ENCODE measurements at places on chromosomes 2 and 18.

DNA sequence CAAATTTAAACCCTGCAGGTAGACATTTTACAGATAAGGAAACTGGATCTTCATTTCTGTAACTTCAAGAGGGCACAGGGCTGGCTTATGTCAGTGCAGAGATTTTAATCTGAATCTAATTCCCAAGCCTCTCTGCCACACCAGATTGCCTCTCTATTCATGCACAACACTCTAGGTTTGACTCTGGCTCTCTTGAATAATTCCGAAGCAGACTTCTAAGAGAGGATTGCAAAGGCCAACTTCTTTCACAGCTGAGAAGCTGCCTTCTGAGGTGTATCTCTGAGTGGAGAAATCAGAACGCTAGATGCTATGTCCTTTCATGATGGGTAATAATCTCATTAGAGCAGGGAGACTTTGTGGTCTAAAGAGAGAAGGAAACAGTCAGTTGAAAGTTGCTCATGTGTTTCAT lies 20.1 kb upstream of the MGAT5 start:
- DNase-seq: no peak

GRCh38 chr2:237694415-237695194 lies 67.2 kb downstream of the LRRFIP1 start:
- no peak for DNase-seq

GRCh38 chr2:143600116-143600515 lies 470.9 kb downstream of the ARHGAP15 start:
- DNase-seq: no peak

- DNase-seq: no peak
Observed at GRCh38 chr2:70344195-70344594, 42.3 kb upstream of the FAM136A start.

- DNase-seq: no peak
Observed at GRCh38 chr2:233542507-233542906, 24.1 kb downstream of the USP40 start.

DNA sequence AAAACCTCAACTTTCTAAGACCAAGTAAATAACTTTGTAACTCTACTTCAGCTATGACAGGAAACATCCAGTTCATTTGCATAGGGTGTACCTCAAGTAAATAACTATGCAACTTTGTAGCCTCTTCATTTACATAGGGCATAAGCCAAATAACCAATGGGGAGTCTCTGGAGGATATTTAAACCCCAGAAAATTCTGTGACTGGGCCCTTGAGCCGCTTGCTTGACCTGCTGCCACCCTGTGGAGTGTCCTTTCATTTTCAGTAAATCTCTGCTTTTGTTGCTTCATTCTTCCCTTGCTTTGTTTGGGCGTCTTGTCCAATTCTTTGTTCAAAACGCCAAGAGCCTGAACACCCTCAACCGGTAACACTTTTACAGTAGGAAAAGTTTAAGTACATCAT lies 1112.7 kb upstream of the NRXN1 start:
- DNase-seq: no peak

DNA sequence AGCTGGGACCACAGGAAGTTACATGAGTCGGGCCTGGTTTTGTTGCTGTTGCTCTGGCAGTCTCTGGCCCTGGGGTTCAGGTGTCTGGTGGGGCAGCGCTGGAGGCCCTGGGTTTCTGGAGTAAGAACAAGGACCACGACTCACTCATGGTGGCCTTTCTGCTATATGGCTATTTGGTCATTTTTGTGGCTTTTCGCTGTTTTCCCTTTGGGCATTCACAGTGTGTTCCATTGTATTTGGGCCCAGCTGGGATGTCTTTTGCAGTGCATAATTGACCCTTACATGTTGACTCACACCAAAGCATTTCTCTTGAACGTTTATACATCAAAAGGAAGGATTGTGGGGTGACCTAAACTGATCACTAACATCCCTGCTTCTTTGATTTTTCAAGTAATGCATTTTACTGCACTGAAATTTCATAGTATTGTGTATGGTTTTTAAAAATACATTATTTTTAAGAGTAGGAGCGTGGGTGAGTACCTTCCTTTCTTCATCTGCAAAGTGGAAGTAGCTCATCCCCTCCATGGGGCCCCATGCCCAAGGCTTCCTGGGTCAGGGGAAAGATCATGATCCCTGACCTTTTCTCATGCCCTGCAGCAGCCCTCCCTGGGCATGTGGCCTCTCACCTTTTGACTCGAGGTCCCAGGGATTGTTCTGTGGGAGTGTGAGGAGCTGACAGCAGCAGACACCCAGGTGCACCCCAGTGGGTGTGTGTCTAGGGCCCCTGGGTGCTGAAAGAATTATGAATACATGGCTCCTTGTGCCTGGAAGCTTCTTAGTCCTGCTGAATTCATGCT lies 225.5 kb downstream of the AGAP1 start:
- no peak for DNase-seq

DNA sequence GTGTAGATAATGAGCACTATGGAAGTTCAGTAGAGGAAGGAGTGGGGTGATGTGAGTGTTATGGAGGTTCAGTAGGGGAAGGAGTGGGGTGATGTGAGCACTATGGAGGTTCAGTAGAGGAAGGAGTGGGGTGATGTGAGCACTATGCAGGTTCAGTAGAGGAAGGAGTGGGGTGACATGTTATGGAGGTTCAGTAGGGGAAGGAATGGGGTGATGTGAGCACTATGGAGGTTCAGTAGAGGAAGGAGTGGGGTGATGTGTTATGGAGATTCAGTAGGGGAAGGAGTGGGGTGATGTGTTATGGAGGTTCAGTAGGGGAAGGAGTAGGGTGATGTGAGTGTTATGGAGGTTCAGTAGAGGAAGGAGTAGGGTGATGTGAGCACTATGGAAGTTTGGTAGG lies 116.3 kb upstream of the SMAD7 start:
- no peak for DNase-seq

DNA sequence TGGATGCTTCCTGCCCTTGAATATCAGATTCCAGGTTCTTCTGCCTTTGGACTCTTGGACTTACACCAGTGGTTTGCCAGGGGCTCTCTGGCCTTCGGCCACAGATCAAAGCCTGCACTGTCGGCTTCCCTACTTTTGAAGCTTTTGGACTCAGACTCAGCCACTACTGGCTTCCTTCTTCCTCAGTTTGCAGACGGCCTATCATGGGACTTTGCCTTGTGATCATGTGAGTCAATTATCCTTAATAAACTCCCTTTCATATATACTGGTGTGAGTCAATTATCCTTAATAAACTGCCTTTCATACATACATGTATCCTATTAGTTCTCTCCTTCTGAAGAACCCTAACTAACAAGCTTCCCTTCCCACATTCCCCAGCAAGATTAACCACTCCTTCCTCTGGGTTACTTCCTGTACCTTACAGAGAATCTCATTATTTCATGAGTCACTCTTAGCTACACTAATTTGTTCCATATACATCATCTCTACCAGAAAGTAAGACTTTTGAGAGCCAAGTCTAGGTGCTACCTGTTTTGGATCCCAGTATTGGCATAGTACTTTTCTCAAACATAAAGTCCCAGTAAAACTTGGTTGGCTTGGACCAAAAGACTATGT lies 31.3 kb upstream of the LRATD1 start:
- no peak for DNase-seq

DNA sequence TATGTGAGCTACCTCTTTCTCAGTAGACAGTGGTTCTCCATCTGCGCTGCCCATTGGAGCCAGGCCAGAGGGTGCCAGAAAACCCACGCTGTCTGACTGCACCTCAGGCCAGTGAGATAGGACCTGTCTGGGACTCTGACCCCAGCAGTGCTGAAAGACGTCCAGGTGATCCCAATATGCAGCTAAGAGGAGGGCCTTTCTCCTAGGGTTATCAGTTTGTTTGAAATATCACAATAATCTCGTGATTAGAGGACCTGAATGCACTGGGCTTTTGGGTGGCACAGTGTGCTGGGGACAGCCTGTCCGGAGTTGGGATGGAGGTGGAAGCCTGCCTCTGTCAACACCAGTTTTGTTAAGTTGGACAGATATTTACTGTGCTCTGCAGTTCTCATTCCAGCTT lies 216.3 kb downstream of the LDLRAD4 start:
- no peak for DNase-seq

DNA sequence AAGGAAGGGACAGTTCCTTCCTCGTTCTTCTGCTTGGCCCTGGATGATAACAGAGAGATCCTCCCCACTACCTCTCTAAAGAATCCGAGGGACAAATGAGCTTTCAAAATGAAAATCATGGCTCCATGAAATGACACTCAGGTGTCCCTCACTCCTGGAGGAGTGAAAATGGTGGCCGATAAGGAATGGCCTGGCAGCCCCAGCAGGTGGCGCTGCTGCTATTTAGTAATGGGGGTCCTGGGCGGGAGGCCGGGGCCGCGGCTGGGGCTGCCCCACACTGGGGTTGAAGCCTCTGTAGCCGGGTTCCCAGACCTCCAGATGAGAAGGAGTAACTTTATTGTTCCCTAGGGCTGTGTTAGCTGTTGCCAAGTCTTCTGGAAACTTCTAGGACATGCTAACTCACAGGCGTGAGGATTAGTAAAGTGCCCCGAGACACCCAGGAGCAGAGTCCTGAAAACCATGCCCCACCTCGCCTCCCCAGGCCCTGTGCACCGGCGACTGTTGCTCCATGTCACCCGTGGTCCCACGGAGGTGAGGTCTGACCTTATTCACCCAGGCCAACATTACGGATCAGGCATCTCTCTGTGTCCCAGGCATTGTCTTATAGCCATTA lies 138.0 kb downstream of the CTIF start:
- peak; percentile 72 for DNase-seq

- no peak for DNase-seq
Observed at GRCh38 chr2:68658266-68658665, 14.9 kb downstream of the PROKR1 start.

DNA sequence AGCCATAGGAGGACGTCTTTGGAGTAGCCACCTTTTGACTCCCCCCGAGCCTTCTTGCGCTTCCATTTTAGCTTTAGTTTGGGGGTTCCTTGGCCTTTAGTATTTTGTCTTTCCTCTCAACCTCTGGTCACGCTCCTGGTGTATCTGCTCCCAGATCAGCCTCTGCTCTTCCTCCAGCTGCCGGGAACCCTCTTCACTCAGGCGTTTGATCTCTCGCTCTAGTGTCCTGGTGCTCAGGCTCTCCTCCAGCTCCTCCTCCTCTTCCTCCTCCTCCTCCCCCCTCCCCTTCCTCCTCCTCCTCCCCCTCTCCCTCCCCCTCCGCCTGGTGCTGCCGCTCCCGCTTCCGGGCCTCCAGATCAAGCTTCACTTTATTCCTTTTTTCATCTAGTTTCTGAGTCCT lies 1082.3 kb upstream of the TMEFF2 start:
- DNase-seq: no peak

DNA sequence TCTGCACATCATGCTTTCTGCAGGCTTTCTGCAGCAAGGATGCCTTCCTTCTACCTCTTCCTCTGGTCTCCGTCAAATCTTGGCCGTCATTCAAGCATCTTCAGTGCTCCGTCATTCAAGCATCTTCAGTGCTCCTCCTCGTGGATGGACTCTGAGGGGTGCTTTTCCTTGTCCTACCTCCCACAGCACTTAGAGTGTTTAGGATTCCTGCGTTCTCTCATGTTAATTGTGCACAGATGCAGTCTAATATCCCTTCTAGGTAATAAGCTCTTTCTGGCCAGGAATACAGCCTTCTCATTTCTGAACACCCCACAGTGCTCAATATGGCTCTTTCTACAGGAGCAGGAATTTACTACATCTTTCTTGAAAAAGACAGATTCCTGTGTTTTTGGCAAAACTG lies 59.8 kb downstream of the ZNF236 start:
- no peak for DNase-seq

- no peak for DNase-seq
Observed at GRCh38 chr2:232491139-232491780, 3.6 kb upstream of the ECEL1 start.

- no peak for DNase-seq
Observed at GRCh38 chr2:171630089-171630770, 57.0 kb upstream of the DYNC1I2 start.

- no peak for DNase-seq
Observed at GRCh38 chr18:48320639-48320945, 88.6 kb downstream of the ZBTB7C start.

DNA sequence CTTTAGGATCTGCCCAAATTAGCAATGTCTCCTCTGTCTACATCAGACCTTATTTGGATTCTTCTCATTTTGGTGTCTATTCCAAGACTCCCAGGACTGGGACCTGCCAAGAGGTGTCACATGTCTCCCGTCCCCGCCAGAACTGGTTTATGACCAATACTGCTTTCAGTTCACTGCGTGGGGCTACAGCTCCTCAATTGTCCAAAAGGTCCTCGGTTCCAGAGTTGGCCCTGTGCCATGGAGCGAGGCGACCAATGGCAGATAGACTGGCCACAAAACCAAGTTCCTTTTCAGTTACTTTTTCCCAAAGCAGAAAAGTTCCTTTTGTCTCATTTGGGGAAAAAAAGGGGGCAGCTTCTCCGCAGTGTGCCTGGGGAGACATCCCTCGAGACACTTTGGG lies 144.1 kb upstream of the ZNF236 start:
- DNase-seq: no peak

DNA sequence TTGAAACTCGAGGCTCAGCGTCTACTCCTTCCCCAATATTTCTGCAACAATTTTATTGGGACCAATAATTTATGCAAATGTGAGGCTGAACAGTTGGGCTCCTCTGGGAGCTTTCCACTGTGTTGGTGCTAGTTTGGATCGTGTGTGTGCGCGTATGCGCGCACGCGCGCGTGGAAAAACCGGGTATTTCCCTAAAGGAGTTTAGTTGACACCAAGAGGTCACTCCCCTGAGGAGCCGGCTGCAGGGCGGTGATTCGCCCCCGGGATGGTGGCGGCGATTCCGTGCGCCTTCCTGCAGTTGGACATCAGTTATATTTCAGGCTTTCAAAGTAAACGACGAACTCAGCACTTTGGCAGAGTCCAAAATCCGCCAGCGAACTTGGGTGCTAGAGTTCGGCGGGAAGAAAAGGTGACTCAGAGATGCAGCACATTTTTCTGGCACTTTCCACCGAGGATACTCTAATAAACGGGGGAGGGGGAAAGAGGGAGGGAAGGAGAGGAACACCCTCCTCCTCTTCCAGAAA lies 186.5 kb upstream of the FANCL start:
- DNase-seq: no peak

DNA sequence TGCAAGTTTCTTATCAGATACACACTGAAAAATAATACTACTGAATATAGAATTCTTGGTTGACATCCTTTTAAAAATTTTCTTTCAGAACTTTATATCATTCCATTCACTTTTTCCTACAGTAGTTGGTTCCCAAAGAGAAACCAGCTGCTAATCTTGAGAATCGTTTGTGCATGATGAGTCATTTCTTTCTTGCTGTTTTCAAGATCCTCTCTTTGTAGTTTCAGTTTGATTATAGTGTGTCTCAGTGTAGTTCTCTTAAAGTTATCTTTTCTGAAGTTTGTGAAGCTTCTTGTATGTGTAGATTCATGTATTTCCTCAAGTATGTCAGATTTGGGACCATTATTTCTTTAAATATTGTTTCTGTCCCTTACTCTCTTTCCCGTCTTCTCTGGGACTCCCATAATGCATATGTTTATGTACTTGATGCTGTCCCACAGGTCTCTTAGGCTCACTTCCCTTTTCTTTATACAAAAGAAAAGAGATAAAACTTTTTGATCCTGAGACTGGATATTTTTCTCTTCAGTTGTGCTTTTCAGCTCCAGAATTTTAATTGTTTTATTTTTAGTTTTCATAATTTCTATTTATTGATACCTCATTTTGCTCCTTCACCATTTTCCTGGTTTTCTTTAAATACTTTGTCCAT lies 801.0 kb downstream of the TDRD15 start:
- DNase-seq: no peak
